Gastrocnemius medialis (tissue), 4 donors: ENCODE measurements at places on chromosomes 4 and X.

DNA sequence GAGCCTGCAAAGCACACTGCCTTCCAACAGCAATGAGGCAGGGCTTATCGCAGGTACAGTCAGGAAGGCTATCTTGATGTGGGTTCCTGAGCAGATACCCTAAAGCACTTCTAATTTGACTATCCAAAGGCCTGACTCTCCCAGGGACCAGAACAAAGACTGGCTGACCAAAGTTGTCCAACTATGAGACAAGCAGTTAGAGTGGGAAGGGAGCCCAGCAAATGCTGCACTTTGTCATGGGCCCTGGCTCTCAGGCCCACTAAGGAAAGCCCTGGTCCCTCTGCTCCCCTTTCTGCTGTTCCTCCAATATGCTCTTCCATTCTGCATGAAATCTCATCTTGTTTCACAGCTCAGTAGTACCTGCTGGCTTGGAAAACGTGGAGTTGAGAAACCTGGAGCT lies 391.0 kb downstream of the RAB28 start:
- H3K27ac ChIP-seq: no peak overlapping the region
- no peaks in the 10 kb centered on the region for H3K36me3 ChIP-seq

DNA sequence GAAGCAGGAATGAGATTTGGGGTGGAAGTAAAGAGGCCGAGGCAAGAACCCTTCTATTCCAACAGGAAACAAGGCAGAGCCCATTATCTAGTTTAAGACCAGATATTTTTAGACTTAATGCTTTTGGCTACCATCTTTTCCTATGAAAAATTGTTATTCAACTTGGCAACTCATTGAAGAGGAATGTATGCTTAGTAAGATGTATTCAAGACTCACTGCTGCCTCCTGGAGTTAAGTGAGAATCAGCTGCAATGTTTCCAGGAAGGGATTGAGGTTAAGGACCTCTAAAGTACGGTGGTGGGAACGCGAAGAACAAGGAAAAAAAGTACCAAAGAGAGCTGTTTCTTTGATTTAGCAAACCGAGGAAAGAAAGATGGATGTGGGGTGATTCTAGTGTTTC lies 89.1 kb downstream of the RAPGEF2 start:
- no peak overlapping the region for H3K27ac ChIP-seq
- DNase-seq: no peak
- H3K4me3 ChIP-seq: no peak overlapping the region

DNA sequence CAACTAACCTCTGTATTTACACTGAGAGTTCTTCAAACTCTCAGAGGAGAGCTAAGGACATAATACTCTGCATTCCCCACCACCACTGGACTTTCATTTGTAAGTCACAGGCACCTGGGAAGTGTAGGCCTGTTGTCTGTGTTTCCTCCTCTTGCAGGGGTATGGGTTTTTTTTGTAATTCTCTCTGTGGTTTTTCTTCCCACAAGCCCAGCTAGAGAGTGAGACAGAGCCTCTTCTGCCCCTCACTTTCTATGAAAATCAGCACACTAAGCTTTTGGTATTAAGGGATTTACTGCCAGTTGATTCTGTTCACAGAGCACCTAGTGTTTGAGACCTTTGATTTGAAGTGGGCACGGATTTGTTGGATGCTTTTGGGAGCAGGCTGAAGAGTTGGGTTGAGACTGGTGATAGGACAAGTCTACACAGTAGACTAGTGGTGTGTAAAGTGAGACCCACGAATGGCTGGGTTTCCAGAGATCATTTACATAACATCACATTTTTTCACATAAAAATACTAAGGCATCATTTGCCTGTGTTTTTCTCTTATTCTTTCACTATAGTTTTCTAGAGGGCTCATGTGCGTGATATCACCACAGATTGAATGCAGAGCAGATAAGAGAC lies 28.9 kb upstream of the WDR17 start:
- no peak overlapping the region for H3K4me3 ChIP-seq
- H3K27me3 ChIP-seq: no peaks in the 10 kb centered on the region
- H3K4me1 ChIP-seq: no peaks in the 10 kb centered on the region
- H3K27ac ChIP-seq: no peak overlapping the region
- no peaks in the 10 kb centered on the region for H3K36me3 ChIP-seq
- no peak for DNase-seq

GRCh38 chrX:150831863-150832262 lies 66.6 kb downstream of the CD99L2 start:
- H3K4me3 ChIP-seq: no peak overlapping the region
- H3K36me3 ChIP-seq: no peaks in the 10 kb centered on the region
- no peaks in the 10 kb centered on the region for H3K27me3 ChIP-seq
- no peaks in the 10 kb centered on the region for H3K4me1 ChIP-seq

GRCh38 chr4:139887962-139888735 lies 222.5 kb downstream of the MGST2 start:
- H3K27me3 ChIP-seq: no peaks in the 10 kb centered on the region
- H3K4me3 ChIP-seq: no peak overlapping the region
- H3K27ac ChIP-seq: no peak overlapping the region
- no peaks in the 10 kb centered on the region for H3K4me1 ChIP-seq
- no peaks in the 10 kb centered on the region for H3K36me3 ChIP-seq
